A549 treated with Mapracorat at 1 μM for 4 hours (cell line): ENCODE measurements at places on chromosomes 1 and 21. TPM values are rescaled to one million over a fixed set of nuclear protein-coding genes. Genes with fewer than 3 reads are reported as not detected.

The PLA2G2D gene
- total RNA-seq, result not detected in 5 replicates

The OR2T29 gene
- not detected in 5 replicates for total RNA-seq

The PADI3 gene
- total RNA-seq, result 0.85 to 1.4 TPM (median 1.1 TPM) in 5 replicates

The PTPRF gene
- 81.1 to 113 TPM (median 93.5 TPM) in 5 replicates for total RNA-seq

The LCE1E gene
- 0.18 TPM in 1 of 5 replicates, not detected in the others for total RNA-seq
